ENCODE measurements at places on chromosomes 1 and 21.

GRCh38 chr1:212375986-212376385 lies 38.7 kb downstream of the PACC1 start:
- DNase-seq, result no peak

GRCh38 chr1:199264911-199265310 lies 626.1 kb downstream of the PTPRC start:
- DNase-seq, result no peak

DNA sequence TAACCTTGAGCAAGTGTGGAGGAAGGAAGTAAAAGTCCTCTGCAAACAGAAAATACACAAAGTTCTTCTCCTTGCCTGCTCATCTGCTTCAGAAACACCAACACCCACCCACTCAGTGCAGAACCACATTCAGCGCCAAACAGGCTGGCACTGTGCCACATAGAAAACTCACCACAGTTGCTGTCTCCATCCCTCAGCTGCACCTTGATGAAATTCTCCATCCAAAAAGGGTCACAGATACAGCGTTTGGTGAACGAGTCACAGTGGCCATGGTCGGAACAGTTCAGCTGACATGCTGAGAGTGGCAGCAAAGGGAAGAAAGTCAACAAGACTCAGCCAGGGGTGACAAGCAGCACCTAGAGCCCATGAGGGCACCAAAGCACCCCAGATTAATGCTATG lies 114.5 kb downstream of the KIAA0319L start:
- no peak for DNase-seq

DNA sequence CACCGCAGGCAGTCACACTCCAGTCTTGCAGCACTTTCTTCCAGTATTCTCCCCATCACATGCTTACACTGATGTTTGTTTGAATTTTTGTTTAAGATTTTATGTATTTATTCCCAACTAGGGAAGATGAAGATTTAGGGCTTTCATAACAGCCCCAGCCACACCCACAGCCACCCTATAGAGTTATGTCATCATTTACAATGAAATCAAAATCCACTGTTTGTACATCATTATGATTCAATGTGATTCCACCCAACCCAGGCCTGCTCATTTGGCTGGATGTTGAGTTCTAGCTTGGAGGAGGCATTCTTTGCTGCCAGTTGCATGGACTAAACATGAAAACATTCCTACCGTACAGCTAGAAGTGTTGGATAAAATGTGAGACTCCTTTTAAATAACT lies 35.8 kb downstream of the RIPK4 start:
- DNase-seq, result no peak

- DNase-seq, result peak; percentile 16
Observed at GRCh38 chr1:231162297-231162969, 575 bp downstream of the TRIM67 start.

DNA sequence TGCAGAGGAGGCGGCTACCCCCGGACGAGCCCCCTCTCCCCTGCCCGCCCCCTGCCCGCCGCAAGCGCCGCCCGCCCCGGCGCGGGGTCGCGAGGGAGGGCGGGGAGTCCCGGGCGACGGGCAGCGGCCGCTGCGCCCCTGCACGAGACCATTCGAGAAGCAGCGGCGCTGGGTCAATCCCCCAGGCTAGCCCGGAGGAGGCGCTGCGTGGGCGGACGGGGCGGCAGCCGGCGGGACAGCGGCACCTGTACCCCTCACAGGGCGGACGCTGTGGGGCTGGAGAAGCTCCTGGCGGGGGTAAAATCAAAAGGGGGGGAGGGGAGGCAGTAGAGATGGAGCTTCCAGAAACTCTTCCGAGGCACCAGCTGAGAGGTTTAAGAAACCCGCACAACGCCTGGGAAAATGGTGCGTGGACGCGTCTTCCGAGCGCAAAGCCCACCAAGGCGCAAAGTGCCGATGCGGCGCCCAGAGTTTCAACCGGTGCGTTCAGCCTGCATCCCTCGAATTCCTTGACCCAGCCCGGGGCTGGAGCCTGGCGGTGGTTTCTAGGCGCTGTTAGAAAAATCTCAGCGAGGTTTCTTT lies at the start of gene PLPPR5:
TSS of gene PLPPR5 (minus strand) at position 1 of the 582 bp plus-strand sequence. CDS start 190 bp downstream, outside the sequence.
- no peak for DNase-seq

DNA sequence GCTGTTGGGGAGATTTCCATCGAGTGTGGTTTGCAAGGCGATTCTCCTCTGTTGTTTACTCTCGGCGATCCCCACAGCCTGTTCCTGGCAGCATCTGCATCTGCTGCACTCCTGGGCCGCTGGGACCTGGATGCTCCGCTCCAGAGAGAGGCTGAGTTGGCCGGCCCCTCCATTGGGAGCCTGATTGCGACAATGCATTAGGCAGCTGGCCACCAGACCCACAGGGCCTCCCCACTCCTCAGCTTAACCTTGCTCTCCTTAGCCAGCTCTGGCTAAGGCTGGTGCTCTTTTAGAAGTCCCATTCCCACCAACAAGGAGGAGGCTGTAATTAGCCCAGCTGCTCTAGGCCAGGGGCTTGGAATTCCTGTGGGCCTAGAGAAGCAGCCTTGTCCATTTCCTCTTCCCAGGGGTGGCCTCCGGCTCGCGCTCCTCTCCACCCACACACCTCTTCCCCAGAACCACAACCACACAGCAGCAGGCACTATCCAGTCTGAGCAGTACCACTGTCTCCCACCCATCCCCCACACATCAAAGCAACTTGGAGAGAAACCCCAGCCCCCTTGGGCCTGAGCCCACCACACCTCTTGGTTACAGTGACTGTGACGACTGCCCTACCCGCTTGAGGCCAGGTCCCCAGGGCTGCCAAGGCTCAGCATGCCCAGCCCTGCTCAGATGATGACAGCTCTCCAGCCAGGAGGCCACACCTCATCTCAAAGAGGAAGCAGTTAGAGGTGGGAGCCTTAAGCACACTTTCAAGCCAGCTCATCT lies 193.8 kb upstream of the EDN2 start:
- DNase-seq, result no peak

GRCh38 chr1:207064561-207064960 lies 11.5 kb downstream of the PFKFB2 start:
- no peak for DNase-seq
